ENCODE measurements at places on chromosomes 4 and X.

DNA sequence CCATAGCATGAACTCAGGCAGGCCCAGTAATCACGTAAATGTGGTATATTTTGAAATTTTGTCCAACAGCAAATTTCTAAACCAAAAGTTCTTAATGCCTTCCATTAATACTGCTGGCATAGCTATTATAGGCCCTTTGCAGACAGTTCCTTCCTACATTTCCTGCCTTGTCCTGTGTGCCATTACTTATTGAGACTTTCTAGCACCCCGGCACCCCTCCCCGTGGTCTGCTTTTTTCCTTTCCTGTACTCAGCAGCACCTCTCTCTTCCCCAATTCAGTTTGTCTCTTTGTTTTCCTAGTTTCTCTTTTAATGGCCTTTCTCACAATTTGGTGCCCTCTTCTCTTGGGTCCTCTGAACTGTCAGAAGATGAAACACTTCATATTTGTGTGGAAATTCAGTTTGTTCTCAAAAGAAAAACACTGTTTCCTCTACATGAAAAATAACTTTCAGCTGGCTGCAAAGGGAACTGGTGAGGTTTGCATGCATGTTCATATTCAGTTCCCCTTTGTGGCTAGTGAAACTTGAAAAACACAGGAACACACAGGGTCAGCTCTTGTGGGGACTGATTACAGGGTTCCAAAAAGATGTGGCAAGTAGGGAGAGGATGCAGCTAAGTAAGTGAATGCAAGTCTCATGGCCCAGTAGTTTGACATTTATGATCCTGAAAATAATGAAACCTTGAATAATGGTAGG is 17.1 kb downstream of the GPR34 start:
- no peak for DNase-seq

DNA sequence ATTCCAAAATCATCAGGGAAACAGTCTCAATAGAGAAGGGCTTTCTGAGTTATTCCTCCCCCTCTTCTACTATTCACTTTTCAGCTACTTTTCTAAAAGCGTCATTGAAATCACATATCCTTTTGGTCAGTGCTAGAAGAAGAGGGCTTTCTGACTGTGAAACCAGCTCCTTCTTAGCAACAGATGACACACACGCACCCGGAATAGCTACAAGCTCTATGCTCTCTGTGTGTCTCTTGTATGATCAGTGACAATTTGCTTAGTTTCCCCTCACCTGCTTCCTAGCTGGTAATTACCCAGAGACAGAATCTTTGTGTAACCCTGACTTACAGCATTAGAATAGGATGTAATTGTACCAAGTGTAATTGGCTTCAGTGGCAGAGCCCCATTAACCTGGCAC is 268.1 kb upstream of the SLITRK2 start:
- no peak for DNase-seq

DNA sequence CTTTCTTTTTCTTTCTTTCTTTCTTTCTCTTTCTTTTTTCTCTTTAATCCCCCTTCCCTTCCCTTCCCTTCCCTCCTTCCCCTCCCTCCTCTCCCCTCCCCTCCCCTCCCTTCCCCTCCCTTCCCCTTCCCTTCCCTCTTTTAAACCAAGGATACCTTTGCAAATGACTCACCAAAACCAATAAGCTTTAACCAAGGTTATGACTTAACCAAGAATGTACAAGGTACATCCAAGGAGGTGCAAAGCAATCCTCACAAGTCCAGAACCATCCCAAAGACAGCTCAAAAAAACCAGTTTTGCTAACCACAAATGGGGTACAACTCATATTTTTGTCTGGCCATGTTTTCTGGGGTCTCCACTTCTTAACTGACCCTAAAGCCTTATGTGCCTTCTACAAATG is 174.7 kb upstream of the PPP1R2C start:
- no peak for DNase-seq

- no peak for DNase-seq
These were observed 84.5 kb downstream of the PPP2R2C start for GRCh38 chr4:6387946-6388345.

DNA sequence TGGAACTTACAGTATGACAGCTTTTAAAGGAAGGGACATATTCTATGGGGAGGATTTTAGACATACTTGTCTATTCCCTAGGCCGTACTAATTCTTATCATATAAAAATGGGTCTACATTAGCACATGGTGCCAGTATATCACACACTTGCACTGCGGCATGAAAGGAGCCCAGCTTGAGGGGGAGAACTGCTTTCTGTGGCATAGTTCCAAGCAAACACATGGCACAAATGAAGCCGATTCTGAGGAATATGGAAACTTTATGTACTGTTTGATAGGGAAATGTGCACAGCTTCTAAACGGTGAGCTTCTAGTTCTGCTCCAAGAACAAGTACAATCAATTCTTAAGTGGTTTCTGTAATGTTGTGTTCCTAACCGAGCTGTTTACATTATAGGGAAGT is 675.6 kb upstream of the FTHL17 start:
- DNase-seq, result no peak

All from NCI-H187 treated with DMSO at 0.1 percent for 48 hours (cell line).